ENCODE measurements at places on chromosomes 2 and 18.

- DNase-seq = no peak
Measured at GRCh38 chr2:53220969-53221368, 546.6 kb upstream of the CHAC2 start.

GRCh38 chr18:62102221-62102620 is 84.6 kb downstream of the PIGN start:
- no peak for DNase-seq

DNA sequence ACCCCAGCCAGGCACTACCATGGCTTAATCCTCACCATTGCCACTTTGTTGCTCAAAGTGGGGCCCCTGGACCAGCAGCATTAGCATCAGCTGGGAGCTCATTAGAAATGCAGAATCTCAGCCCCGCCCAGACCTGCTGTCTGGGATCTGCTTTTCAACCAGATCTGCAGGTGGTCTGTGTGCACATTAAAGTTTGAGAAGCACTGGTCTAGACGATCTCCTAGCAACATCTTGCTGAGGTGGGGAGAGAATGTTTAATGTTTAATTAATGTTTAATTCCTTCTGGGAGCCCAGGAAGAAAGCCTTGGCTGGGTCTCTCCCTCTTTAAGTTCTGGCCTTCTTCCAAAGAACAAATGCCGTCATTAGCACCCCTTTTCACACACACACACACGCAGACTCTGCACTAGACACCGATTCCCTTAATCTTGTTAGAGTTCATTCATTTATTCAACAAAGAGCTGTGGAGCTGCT is 53.7 kb downstream of the EDAR start:
- peak; percentile 25 for DNase-seq

- no peak for DNase-seq
Measured at GRCh38 chr2:33477473-33478468, 1.3 kb downstream of the RASGRP3 start.

DNA sequence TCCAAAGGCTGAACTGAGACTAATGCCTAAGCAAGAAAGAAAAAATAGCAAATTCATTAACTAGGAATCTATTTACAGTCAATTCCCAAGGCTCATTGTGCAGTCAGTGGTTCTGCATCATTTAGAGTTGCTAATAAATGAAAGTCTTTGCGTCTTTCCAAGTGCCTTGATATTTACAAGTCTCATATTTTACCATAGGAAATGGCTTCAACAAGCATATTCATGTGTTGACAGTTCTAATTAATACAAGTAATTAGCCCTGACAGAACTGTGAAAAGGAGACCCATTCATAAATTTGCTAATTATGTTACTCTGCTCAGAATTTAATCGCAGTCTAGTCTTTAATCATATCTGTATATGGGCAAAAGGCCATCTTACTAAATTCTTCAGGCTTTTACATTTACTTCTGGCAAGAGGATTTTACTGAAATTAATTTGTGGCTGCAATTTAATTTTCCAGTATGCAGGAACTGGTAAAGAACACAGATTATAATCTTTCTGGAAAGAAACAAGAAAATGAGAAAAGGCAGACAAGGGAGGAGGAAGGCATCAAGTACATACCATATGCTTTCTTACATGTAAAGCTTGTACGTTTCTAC is 126.4 kb downstream of the RHBDD1 start:
- no peak for DNase-seq

DNA sequence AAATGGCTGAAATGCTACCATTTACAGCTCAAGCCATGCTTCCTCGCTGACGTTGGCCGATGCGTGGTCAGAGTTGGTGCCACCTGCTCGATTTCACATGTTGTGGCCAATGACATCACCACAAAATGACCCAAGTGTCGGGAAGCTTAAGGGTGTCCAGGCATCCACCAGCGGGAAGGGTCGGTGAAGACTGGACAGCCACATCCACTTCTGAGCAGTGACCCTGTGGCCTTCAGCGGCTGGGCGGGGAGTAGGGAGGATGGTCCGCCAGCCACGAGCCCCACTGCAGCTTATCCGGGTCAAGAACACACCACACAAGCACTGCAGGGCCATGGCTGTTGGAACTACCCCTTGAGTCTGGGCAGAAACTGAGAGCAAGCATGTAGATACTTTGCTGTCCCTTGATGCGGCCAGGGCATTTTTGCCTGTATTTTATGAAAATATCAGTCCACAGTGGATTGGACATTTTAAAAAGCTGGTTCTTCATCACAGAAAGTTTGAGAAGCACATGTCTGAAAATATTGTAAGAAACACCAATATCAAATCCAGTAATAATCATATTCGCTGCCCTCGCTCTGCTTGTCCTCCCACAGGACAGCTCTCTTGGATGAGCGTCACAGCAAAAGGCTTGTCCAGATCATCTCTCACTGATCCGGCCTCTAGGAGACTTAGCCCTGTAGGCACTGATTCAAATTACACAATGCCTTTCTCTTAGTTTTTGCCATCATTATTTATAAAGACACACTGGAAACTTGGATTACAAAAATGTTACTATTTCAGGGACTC is 174.0 kb downstream of the TWIST2 start:
- DNase-seq = no peak

- DNase-seq = peak; percentile 63
Measured at GRCh38 chr2:26529406-26530239, 51.7 kb upstream of the OTOF start.

GRCh38 chr2:25587361-25587760 is 86.0 kb downstream of the DTNB start:
- no peak for DNase-seq

DNA sequence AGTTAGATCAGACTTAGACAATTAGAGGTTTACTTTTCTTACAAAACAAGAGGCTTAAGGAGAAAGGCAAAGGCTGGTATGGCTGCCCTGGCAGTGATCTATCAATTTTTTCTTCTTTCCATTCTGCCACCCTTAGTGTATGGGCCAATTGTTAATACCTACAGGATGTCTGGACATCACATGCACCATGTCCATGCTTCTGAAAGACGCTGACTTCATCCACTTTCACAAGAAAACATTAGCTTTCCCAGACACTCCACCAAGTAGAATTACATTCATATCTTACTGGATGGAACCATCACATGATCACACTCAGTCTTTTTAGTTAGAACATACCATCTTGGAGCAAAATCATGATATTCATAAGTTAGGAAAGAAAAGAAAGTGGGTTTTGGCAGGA is 120.9 kb downstream of the ARHGAP28 start:
- DNase-seq = no peak

GRCh38 chr2:36170805-36171204 is 184.8 kb upstream of the CRIM1 start:
- DNase-seq = no peak

- DNase-seq = no peak
Measured at GRCh38 chr2:65727381-65727780, 295.0 kb upstream of the SPRED2 start.

- DNase-seq = no peak
Measured at GRCh38 chr2:101758001-101758400, 60.5 kb downstream of the MAP4K4 start.

DNA sequence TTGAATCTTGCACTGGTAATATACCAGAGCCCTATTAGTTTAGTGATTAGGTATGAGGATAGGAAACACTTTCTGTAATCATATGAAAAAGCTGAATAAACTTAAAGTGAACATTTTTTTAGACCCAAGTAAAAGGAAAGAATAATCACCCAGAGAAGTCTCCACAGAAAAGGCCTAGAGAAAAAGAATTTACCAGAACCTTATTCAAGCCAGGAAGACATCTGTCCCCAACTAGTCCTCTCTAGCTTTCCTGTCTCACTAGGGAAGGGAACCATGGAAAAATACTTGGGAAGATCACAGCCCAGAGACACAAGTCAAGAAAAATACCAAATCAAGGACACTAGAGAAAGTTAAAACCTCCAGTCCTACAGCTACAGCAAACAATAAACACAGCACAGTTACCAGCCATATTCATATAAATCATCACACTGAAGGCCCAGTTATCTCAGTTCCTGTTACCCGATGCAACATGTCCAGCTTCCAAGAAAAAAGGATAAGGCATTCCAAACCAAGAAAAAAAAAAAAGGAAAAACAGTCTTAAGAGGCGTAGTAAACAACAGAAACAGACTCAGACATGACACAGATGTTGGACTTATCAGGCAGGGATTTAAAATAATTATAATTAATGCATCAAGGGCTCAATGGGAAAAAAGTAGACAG is 461.5 kb downstream of the IRS1 start:
- no peak for DNase-seq

DNA sequence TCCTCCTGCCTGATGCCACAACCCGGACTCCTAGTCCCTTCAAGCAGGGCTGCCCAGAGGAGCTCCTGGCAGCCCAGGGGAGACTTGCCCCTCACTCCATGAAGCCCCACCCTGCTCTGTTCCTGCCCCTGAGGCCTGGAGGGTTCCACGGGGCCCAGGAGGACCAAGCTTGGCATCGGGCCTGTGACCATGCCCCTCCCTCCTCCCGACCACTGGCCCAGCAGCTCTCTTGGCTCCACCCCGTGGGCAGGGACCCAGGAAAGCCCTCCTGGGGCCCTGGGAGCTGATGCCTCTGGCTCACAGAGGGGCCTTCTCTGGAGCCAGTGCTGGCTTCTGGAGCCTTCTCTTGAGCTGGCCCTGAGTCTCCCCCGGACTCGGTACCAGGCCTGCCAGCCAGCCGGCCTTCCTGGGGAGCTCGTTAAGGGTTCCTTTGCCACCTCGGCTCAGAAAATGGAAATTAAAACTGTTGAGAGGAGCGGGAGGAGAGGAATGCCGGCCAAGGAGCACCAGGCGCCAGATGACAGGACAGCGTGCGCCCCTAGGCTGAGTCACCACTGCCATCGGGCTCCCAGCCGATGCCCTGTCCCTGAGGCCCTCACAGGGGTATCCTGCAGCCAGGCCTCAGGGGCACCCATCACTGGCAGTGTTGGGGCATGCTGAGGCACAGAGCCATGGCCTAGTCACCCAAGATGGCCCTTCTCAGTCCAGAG is 40.6 kb upstream of the SNED1 start:
- DNase-seq = no peak

DNA sequence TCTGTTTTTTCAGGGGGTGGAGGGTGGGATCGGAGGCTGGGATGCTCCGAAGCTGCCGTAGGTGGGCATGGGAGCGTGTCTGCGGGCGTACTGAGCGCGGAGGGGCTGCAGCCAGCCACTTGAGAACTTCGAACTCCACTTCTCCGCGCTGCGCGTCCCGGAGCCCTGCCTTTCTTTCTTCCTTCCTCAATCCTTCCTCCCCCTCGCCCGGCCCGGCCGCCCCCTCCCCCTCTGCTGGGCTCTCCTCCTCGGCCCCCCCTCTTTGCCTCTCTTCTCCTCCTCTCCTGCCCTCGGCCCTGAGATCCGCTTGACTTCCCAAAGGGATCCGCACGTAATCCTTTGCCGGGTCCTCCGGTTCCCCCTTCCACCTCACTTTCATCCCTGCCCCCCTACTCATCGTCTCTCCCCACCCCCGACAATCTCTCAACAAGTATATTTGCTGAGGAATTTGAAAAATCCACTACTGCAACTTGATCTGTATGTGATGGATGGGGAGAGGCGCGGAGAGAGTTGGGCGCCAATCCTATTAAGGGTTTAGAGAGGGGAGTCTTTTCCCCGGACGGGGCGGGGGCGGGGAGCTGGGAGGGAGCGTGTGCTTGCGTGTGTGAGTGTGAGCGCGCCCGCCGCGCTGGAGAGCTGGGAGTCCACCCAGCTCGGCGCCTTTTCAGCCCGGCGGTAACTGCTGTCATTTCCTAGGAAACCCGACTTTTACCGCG is 1.1 kb downstream of the GLI2 start:
- peak; percentile 89 for DNase-seq

DNA sequence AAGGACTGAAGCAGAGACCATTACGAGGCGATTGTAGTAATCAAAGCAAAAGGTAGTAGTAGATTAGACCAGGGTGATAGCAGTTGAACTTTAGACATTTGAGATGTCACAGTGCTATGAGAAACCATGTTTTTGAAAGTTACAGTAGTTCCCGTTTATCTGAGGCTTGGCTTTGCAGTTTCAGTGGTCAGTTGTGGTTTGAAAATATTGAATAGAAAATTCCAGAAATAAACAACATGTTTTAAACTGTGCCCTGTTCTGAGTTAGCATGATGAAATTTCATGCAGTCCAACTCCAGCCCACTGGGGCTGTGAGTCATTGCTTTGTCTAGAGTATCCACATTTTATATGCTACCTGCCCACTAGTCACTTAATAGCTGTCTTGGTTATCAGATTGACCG is 47.5 kb downstream of the ZNF638 start:
- no peak for DNase-seq

- no peak for DNase-seq
Measured at GRCh38 chr18:26493021-26493420, 55.3 kb downstream of the KCTD1 start.

- DNase-seq = no peak
Measured at GRCh38 chr2:112150851-112151250, 12.7 kb downstream of the FBLN7 start.

DNA sequence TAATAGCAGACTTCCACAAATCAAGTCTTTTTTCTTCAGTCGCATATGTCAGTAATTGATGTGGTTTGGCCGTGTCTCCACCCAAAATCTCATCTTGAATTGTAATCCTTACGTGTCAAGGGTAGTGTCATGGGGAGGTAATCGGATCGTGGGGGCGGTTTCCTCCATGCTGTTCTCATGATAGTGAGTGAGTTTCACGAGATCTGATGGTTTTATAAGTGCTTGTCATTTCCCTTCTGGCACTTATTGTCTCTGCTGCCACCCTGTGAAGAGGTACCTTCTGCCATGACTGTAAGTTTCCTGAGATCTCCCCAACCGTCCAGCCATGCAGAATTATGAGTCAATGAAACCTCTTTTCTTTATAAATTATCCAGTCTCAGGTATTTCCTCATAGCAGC is 478.8 kb downstream of the PTPRM start:
- DNase-seq = no peak

GRCh38 chr2:103860016-103860415 is 993.9 kb upstream of the POU3F3 start:
- no peak for DNase-seq

- DNase-seq = peak; percentile 82
Measured at GRCh38 chr2:120206022-120206581, 17.1 kb downstream of the TMEM185B start.

DNA sequence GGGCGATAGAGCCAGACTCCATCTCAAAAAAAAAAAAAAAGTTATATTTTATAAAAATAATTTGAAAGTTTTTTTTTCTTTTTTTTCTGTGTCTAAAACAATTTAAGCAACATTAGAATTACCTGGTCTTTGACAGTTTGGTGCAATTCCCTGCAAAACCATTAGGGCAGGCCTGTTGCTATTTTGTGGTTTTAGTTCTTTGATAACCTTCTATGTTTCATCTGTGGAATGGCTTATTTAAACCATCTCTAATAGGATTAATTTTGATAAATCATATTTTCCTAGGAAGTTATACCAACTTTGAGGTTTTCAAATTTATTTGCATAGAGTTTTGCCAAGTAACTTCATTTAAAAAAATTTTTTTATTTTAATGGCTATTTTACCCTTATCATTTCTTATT is 141.2 kb upstream of the TWIST2 start:
- DNase-seq = no peak
